ENCODE measurements at places on chromosomes 1 and 21.

GRCh38 chr1:235009561-235010306 lies 118.9 kb downstream of the TOMM20 start:
- DNase-seq: no peak

DNA sequence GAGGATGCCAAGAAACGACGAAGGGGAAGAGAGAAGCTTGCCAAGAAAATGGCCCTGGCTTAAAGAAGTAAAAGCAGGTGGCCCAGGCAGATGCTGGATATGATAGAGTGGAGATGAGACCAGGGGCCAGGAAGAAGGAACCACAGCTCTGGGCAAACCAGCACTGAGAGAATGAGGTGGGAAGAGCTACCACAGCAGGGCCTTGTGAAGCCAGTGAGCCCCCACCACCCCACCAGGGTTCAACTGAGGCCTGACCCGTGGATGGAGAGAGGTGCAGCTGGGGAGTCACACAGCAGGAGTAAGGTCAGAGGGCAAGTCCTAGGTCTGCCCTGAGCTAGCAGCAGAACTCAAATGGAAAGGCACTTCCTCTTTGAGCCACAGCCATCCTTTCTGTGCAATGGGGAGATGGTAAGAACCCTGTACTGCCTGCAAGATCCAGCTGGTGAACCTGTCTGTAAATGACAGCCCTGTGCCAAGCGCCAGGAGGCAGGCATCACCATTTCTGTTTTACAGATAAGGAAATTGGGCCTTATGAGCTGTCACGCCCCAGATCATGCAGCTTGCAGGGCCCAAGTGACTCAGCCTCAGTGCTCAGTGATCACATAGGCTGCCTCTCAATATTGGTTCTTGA lies 8.5 kb downstream of the SH3BGRL3 start:
- DNase-seq: no peak

DNA sequence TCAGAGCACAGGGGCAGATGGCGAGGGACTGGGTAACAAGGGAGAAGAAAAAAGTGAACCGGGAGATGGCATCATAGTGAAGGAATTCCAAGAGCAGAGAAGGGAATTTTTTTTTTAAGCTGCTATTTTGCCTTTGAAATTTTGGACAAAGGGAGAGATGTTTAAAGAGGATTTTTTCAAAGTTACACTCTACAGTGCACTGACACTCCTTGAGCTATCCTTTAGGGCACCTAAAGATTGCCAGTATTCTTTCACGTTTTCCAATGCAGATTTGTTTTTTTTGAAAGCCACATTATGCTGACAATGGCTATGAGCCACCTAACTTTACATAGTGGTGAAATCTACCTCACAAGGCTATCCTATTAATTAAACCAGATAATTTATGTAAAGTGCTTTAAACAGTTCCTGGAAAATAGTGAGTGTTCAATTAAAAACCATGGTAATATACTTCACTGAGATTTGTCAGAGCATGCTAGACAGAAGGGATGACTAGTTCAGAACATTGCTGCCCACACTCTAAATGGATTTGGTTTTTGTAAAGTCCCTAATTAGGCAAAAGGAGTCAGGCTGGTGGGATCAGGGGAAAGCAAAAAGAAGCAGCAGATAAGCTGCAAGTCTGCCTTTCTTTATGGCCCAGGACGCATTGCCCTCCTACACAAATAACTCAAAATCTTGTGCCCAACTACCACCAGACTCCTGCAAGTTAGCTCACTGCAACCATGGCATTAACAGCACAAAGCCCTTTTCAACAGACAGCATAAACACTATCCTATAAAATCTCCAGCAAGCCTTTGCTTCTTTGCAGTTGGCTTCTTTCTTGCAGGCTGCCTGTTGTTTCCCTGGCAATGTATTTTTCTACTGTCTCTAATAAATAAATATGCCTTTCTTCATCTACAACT lies 53.9 kb downstream of the PRDX6 start:
- no peak for DNase-seq

DNA sequence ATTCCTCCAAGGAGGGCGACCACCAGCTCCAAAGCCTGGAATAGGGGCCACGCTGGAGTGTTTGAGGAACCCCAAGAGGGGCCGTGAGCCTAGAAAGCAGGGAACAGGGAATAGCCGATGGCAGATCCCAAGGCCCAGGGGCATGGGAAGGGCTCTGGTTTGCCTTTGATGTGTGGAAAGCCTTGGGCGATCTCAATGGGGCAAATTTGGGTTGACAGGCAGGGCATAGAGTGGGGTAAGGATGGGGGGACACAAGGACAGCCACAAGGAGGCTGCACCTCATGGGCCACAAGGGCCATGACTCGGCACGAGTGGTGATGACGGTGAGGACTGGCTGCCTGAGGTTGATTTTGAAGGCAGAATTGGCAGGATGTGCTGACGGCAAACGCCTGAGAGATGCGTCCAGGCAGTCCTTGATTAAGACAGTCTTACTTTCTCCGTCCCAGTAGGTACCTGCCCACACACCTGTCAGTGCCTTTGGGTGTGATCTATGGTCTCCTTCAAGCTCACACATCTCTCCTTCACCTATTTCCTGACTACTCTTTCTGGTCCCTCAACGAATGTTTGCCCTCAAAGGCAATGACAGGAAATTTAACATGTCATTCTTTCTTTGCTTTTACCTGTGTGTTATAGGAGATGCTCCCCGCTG lies 2.0 kb upstream of the TMPRSS3 start:
- no peak for DNase-seq

DNA sequence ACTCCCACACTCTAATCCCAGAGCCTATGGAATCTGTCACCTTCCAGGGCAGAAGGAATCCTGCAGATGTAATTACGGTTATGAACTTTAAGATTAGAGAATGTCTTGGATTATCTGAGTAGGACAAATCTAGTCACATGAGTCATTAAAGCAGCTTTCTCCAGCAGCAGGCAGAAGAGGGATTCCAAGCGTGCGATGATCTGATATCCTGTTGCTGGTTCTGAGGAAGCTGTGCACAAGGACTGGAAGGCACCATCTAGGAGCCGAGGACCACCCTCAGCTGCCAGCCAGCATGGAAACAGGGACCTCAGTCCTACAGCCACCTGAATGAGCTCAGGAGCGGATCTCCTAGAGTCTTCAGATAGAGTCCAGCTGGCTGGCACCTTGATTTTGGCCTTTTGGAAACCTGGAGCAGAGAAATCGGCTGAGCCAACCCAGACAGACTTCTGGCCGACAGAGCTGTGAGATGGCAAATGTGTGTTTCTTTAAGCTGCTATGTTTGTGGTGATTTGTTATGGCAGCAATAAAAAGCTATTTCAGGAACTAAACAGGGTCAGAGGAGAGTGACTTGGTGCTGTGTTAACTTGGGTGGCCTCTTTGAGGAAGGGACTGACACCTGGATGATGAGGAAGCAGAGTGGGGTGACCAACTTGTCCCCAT lies 34.5 kb downstream of the LRRN2 start:
- DNase-seq: no peak

DNA sequence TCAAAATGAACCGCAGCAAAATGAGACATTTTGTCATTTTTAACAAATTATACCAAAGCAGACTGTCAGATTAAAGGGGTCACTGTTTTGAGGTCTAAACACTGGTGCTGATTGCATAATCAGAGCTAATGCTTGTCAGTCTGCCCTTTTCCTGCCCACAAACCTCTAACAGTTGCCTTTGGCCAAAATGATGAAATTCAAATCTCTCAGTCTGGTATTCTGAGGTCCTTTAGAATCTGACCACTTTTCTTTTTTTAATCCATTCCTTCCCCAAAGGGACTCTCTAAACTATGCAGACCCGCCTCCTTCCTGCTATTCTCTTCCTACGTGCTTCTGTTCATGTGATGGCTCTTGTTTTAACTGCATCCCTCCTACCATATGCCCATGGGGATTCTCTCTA lies 145.2 kb upstream of the SPATA6 start:
- no peak for DNase-seq

GRCh38 chr21:43311301-43311817 lies 115.6 kb downstream of the SIK1 start:
- DNase-seq: no peak

DNA sequence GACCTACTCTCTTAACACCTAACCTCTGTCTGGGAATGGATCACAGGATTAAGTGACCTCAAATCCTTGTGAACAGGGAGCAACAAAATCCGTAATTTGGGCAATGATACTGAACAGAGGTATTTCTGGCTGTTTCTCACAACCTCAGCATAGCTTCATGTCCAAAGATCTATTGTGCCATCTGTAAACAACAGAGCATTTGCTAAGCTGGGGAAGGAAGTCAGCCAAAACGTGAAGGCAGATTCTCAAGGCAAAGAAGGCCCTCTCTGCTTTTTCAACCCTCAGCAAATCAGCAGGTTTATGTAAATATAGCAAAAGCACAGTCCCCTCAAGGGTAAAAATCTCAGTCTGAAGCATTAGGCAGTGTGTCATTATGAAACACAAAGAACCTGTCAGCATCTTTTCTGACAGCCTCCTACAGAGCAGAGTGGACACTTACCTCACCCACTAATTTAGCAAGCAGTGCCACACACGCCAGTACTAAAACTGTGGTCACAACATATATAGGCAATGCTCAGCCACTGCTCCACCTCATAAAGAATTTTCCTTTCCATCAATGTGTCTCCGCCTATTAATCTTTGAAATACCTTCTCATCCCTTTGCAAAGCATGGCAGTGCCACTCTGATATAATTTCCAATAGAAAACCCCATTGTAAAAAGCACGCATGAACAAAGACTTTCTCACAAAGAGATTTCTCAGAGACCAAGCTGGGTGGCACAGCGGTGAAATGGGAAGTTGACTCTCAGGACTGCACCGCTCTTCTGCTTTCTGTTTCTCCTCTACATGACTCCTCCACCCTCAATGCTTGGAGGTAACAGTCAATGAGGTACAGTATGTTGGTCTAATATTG lies 188.0 kb downstream of the RERE start:
- DNase-seq: no peak

GRCh38 chr1:173771560-173771959 lies 52.9 kb upstream of the DARS2 start:
- DNase-seq: no peak

- no peak for DNase-seq
These were observed 1.0 kb downstream of the RNF220 start for GRCh38 chr1:44405798-44406736.

DNA sequence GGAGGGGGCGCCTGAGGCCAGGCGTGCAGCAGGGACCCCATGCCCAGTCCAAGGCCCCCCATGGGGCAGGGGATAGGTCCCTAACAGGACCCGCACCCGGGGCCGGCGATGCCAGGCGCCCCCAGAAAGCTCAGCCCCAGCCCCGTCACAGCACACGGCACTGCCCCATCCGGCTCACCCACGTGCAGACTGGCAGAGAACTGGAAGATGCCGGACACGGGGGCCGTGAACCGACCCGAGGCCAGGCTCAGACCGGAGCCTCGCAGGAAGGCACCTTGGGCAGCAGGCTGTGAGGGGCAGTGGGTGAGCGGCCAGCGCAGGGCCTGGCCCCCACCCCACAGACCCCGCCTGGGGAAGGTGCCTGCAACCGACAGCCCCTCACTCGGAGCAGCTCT lies 3.3 kb downstream of the C1QTNF12 start:
- DNase-seq: no peak

DNA sequence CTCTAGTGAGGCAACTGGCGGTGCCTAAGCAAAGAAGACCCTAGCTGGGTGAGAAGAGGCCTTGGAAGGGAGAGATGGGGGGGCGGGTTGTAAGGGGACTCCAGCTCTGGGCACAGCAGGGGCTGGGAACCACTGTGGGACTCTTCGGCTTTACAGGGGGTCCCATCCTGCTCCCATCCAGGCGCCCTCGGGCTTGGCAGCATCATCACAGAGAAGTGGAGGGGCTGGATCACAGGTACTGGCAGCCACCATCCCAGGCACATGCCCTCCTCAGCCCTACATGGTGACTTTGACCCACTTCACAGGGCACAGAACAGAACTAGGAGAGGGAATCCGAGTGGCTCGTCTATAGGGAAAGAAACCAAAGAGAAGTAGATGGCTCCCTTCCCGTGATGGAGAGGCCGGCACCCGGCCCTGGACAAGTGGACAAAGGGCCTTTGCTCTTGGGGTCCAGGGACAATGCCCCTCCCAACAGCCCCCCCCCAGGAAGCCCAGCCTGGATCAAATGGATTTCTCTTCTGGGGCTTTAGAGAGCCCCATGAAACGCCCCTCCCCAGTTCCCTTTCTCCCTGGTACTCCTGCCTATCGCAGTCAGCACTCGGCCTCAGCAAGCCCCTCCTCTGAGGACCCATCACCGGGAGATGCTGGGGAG lies 54.0 kb upstream of the ECE1 start:
- DNase-seq: no peak

DNA sequence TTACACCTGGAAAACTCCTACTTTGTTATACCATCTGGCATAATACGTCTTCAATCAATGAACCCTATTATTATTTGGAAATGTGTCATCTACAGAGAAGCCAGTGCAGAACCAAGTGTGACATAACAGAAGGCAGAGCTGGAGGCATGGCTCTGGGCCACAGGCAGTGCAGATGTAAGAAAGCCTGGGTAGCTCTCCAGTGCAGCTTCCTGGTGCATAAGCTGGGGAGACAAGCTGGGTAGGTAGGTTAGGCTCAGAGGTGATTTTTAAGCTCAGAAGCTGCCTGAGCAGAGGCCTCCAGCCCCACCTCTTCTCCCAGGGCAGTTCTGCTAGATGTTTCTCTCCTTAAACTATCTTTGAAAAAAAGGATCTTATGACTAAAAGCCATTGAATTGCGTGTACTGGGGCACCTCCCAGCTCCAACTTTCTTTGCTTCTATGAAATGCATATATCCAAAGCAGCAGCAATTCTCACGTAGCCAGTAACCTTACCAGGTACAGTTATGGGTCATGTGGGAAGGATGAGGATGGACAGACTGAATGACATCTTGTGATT lies 30.7 kb downstream of the AKNAD1 start:
- no peak for DNase-seq

DNA sequence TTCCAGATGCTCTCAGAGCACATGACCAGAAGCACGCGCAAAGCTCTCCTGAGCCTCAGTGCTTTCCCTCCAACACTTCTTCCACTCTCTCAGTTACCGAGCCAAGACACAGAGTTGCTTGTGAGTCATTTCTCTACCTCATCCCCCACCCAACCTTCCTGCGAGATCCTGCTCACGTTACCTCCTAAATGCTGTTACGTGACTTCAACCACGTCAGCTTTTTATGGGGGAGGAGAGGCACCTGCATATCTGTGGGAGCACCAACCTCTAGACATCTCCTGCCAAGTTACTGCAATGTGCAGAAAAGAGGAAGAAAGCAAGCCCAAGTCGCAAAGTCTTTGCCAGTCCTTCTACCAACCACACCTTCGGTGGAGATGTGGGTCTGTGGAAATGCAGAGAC lies 27.2 kb upstream of the ERG start:
- no peak for DNase-seq

GRCh38 chr21:46054031-46054430 lies 43.9 kb upstream of the COL6A2 start:
- DNase-seq: no peak

- no peak for DNase-seq
These were observed 86.0 kb downstream of the UCHL5 start for GRCh38 chr1:192973202-192973601.

DNA sequence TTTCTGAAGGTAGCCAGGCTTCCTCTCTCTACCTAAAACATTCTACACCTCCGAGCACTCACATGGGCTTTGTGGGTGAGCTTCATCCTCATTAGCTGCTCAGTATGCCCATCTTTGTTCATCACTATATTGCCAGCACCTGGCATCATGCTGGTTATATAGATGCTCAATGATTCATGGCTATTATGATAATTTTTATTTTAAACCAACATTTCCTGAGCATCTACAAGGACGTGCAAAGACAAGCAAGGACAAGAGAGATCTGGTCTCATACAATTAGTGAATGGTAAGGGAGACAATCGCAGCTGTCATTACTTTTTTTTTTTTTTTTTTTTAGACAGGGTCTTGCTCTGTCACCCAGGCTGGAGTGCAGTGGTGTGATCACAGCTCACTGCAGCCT lies 11.3 kb upstream of the QSOX1 start:
- no peak for DNase-seq

- DNase-seq: no peak
These were observed 110.9 kb downstream of the TOMM20 start for GRCh38 chr1:235017719-235018118.

Data from posterior cingulate gyrus (tissue), 11 donors.